ENCODE measurements at places on chromosomes 1 and 21.

- DNase-seq: peak; percentile 1
Measured at GRCh38 chr1:14479865-14480264, 118.6 kb upstream of the KAZN start.

- DNase-seq: no peak
Measured at GRCh38 chr1:44035726-44036408, 4.6 kb upstream of the SLC6A9 start.

DNA sequence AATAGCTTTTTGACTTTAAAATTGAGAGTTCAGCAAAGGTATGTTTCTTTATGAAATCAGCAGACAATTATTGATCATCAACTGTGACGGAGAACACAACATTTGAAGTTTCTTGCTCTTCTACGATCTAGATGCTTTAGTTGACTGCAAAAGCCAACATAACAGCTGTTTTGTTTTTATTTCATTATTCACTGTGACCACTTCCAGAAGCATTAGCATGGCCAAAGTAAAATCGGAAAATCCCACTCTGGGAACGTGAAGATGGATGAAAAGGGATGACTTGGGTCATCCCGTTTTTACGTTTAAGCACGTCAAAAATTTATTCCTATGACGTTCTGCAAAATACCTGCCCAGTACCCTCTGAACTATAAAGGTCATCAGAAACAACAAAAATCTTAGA, 833.0 kb upstream of the ADAMTS5 start:
- no peak for DNase-seq

DNA sequence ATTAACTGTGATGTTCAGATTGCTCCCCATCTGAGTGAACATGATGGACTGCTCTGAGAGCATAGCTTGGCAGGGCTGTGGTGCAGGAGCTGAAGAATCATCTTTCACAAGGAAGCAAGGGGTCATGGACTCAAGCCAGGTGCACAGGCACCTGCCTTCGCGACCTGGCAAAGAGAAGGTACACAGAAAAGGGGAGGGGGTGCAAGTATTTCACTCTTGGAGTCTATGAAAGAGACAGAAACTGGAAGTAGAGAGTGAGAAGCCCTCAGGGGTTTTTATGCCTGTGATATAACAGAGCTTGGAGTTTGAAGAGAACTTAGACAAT, 232.6 kb upstream of the PLXNA2 start:
- DNase-seq: no peak

GRCh38 chr1:198937231-198938031, 298.6 kb downstream of the PTPRC start:
- peak; percentile 92 for DNase-seq

GRCh38 chr1:86382878-86383277, 13.2 kb downstream of the ODF2L start:
- no peak for DNase-seq

DNA sequence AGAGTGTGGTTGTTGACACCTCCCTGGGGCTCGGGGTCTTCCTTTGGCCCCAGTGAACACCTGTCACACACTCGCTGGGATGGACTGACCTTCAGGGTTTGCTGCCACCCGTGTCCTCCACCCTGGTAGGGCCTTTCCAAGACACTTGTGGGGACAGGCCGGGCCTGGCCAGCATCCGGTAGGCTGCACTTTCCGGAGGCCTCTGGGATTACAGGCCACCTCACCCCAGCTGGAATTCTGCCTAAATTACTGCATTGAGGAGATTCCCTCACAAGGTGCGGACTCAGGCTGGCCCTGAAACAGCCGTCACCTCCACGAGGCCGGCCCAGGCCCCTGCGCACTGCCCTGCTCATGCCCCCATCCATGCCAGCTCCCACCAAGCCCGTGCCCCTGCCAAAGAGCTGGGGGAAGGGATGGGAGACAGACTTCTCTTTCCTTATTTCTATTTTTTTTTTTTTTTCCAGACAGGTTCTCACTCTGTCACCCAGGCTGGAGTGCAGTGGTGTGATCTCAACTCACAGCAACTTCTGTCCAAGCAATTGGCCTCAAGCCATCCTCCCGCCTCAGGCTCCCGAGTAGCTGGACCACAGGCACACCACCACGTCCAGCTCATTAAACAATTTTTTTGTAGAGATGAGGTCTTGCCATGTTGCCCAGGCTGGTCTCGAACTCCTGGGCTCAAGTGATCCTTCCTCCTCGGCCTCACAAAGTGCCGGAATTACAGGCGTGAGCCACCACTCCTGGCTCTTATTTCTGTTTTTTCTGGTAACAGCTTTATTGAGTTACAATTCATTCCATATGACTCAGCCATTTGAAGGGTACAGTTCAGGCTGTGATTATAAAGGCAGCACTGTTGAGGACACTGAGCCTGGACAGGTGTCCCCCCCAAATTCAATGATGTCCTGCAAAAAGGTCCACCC, 11.3 kb downstream of the CSTB start:
- DNase-seq: peak; percentile 31

Measured in EL (cell line).